ENCODE measurements at places on chromosomes 4 and X.

- H3K36me3 ChIP-seq, result peaks cover 53% of the 10 kb centered on the region
- H3K4me1 ChIP-seq, result peaks cover 4% of the 10 kb centered on the region
- peak overlapping the region; percentile 40 for H3K27ac ChIP-seq
- H3K4me3 ChIP-seq, result no peak overlapping the region
- no peak for DNase-seq
Observed at GRCh38 chr4:15690020-15690809, 8.6 kb downstream of the FAM200B start.

DNA sequence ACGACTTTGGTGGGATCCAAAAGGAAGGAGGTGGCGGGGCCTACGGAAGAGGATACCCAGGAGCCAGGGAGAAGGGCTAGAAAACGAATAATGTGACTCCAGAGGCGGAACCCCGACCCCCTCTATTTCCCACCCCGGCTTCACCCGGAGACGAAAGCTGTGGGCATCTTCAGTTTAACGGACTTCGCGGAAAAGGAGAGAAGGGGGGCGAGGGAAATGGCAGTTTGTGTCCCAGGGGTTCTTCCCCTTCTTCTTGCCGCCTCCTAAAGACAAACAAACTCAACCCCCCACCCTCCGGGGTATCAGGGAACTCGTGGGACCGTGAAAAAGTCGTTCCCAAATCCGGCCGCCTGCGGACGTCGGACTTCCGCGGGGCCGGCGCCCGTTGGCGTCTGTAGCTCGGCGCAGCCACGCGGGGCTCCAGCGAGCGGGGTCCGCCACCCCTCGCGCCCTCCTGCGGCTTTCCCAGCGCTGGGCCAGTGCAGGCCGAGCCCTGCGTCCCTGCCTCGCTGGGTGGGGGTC, 3.6 kb upstream of the LEF1 start:
- peak overlapping the region; percentile 98 for H3K27ac ChIP-seq
- no peaks in the 10 kb centered on the region for H3K27me3 ChIP-seq
- peaks cover 3% of the 10 kb centered on the region for H3K36me3 ChIP-seq
- peaks cover 63% of the 10 kb centered on the region for H3K4me1 ChIP-seq

DNA sequence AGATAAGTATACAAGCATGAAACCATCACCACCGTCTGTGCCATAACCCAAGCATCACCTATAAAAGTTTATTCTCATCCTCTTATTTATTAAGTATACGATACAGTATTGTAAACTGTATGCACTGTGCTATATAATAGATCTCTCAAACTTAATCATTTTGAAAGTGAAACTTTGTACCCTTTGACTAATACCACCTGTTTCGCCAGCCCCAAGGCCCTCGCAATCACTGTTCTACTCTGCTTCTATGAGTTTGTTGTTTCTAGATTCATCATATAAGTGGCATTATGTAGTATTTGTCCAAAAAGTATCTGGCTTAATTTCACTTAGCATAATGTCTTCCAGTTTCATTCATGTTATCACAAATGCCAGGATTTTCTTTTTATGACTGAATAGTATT, 72.1 kb upstream of the DOCK11 start:
- H3K36me3 ChIP-seq, result peaks cover 32% of the 10 kb centered on the region
- peaks cover 3% of the 10 kb centered on the region for H3K27me3 ChIP-seq
- H3K27ac ChIP-seq, result no peak overlapping the region
- peaks cover 16% of the 10 kb centered on the region for H3K4me1 ChIP-seq
- DNase-seq, result no peak
- H3K4me3 ChIP-seq, result no peak overlapping the region

- no peaks in the 10 kb centered on the region for H3K27me3 ChIP-seq
- H3K36me3 ChIP-seq, result no peaks in the 10 kb centered on the region
- H3K27ac ChIP-seq, result no peak overlapping the region
- no peaks in the 10 kb centered on the region for H3K4me1 ChIP-seq
Observed at GRCh38 chr4:164508771-164509170, 245.2 kb upstream of the SMIM31 start.

Data from nephron progenitor cell (in vitro differentiated cells).